ENCODE measurements at places on chromosomes 1 and 21.
A peak's percentile ranks its signal among the peaks of the same experiment; 100 is the strongest.

- H3K27me3 ChIP-seq, result no peaks in the 10 kb centered on the region
- no peak overlapping the region for H3K27ac ChIP-seq
- H3K4me3 ChIP-seq, result no peak overlapping the region
- peak; percentile 72 for DNase-seq
- peaks cover 35% of the 10 kb centered on the region for H3K4me1 ChIP-seq
- no peaks in the 10 kb centered on the region for H3K36me3 ChIP-seq
Observed at GRCh38 chr1:162385702-162386101, 4.2 kb downstream of the C1orf226 start.

DNA sequence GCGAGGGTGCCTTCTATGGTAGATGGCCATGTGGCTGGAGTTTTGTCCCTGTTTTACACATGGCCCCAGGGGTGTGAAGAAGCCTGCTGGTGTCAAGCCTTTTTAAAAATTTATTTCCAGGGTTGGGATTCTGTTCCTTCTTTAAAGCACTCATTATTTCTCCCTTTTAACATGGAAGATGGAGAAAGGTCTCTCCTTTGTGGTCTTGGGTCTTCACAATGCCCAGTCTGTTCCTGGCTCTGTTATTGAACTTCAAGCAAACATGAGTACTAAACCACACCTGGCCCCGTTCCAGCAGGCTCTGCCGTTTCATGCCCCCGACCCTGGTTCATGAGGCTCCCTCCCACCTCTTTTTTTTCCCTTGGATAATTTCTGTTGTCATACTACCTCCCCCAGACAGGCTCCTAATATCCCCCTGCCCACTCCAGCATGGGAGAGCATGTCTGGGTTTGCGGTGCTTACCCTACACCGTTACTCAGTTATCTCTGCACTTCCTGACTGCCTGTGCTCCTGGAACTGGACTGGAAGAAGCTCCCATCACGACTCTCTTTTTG, 121.2 kb upstream of the KIAA0040 start:
- no peak overlapping the region for H3K4me3 ChIP-seq
- no peaks in the 10 kb centered on the region for H3K36me3 ChIP-seq
- H3K27ac ChIP-seq, result no peak overlapping the region
- peaks cover 15% of the 10 kb centered on the region for H3K4me1 ChIP-seq

GRCh38 chr1:44630116-44630515, 44.2 kb downstream of the TMEM53 start:
- H3K4me3 ChIP-seq, result no peak overlapping the region
- peaks cover 30% of the 10 kb centered on the region for H3K4me1 ChIP-seq
- H3K27ac ChIP-seq, result no peak overlapping the region

DNA sequence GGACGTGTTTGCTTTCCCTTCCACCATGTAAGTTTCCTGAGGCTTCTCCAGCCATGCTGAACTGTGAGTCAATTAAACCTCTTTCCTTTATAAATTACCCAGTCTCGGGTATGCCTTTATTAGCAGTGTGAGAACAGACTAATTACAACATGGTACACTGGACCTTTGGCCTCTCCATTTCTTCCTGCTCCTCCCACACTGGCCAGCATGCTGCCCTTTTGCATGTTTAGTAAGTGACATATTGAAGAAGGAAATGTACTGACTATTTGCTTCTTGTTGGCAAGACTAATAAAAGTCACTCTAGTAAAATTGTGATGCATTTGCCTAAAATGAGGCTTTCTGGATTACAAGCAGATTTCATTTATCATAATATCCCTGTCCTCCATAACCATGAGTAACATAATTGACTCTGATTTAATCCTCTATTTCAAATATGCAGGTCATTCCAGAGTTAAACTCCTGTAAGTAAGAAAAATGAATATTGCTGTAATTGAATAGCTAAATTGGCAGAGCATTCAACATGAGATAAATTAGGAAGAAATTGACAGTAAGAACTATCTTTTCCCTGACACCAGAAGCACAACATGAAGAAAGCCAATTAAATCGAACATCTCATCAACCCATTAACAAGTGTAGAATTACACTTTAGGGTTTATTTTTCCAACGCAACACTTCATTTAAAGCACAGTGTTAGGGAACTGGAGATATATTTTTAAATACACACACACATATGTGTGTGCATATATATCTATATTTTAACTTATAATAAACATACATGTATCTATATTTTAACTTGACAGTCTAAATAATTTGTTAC, 427.8 kb upstream of the ZP4 start:
- no peaks in the 10 kb centered on the region for H3K27me3 ChIP-seq
- H3K27ac ChIP-seq, result no peak overlapping the region
- no peaks in the 10 kb centered on the region for H3K4me1 ChIP-seq
- DNase-seq, result no peak

GRCh38 chr21:35521852-35522505, 472.9 kb upstream of the RUNX1 start:
- no peak for DNase-seq
- no peak overlapping the region for H3K4me3 ChIP-seq
- no peaks in the 10 kb centered on the region for H3K36me3 ChIP-seq

Data from vagina (tissue), 2 donors.